ENCODE measurements at places on chromosomes 11 and 22. TPM values are rescaled to one million over a fixed set of nuclear protein-coding genes. Genes with fewer than 3 reads are reported as not detected.

DNA sequence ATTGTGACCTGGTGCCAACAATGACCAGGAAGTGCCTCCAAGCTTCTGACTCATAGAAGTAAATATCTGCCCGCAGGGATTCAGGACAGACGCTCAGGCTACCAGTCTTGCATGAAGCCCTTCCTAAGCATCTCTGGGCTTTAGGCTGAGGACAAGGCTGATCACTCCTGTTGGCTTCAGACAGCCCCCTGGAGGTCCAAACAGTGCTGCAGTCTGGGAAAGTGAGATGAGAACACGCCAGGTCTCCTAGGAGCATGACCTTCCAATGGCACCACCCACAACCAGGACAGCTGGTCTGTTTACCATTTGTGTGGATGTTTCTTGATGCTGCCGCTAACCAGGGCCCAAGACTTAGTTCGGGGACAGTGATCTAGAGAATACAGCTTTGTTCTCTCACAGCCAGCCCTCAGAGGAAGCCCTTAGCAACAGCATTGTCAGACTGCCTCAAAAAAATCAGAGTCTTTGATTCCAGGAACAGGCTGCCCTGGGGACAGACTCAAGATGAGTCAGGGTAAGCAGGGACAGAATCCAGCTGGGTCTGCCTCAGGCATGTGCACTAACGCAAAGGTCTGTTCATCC is 111.2 kb downstream of the ZNF280B start:
- DNase-seq: no peak

DNA sequence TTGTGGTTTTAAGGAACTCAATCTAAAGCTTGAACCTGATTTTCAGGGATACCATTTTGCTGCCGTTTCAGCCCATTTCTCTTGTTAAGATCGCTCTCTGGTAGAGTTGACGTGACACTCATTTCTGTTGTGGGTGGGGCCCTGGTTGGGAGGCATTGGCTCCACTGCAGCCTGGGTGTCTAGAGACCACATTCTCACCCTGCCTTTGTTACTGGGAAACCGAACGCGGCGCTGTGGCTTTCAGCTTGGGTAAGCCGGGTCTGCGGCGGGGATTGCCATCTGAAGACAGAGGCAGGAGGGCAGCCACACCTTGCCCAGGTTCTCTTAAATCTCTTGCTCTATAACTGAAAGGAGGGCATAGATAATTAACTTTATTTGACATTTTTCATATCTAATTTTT is 3.2 kb downstream of the EHF start:
- no peak for DNase-seq

- DNase-seq: no peak
Observed at GRCh38 chr11:19777377-19778102, 64.9 kb downstream of the NAV2 start.

DNA sequence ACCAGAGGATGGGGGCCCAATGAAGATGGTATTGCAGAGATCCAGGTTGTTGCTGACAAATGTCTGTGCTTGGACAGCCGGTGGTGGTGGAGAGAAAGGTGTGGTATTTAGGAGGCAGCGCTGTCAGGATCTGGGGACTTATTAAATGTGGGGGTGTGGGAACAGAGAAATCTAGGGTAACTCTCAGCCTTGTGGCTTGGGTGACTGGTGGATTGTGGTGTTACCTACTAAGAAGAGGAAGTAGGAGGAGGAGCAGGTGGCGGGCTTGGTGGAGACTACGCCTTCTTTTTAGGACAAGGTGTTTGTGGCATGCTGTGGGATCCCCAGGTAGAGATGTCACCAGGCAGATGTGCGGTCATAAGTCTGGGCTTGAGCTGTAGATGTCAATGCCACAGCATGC is 144.0 kb downstream of the GRIK4 start:
- no peak for DNase-seq

GRCh38 chr22:43174941-43175531 is 11.9 kb downstream of the TTLL12 start:
- no peak for DNase-seq

- DNase-seq: no peak
Observed at GRCh38 chr11:120280600-120281051, 40.7 kb downstream of the POU2F3 start.

DNA sequence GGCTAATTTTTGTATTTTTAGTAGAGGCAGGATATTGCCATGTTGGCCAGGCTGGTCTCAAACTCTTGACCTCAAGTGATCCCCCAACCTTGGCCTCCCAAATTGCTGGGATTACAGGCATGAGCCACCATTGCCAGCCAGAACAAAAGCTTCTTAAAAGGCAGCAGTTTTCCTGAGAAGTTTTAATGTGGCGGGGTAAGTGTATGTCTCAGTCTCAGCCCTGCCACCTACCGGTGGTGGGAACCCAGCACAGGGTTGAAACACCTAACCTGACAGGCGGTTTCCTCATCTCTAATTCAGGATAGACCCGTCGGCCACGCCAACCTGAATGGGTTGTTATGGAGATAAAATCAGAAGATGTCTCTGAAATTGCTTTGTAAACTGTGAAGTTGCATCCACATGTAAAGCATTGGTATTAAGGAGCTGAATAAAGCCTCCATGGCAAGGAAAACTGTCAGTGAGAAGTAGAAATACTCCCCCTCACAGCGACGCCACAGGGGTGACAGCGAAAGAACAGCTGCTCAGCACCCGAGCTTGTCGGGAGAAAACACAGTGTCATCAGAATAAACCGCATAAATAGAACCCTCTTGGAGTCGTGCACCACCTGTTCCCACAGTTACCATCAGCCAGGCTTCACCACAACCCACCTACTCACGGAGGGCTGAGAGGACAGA is 165.9 kb upstream of the NCAM1 start:
- no peak for DNase-seq

DNA sequence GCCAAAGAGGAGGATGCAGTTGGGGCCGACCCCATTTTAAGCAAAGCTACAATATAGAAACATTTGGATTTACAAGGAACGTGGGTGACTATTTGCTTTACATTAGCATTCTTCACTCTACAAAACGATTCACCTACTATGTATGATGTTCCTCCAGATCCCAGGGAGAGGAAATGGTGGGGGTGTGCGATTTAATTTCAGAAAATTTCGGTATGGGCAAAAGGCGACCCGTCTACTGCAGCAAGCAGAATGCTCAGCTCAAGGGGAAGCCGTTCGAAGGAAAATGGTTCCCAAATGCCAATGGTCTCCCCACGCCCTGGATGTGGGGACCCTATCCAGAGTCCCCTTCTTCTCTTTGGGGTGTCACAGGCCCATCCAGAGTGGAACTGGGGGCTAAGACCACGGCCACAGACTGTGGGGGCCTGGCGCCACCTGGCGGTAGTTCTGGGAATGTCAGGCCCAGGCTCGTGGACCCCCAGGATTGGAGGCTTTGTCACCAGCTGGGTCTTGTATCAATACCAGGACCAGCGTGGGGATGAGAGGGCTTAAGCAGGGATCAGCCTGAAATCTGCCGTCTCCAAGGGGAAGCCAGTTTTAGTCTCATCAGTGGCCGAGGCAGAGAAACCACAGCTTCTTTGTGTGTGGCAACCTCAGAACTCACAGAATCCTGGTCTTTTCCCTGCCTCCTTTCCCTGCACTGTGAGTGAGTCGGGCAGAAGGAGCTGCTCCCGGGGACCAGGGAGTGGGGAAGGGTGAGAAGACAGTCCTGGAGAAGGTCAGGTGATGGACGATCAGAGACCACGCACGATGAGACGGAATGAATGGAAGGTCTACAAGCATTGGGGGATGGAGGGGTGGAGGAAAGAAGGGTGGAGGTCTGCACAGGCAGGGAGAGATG is 8.4 kb downstream of the LRRC10B start:
- no peak for DNase-seq

DNA sequence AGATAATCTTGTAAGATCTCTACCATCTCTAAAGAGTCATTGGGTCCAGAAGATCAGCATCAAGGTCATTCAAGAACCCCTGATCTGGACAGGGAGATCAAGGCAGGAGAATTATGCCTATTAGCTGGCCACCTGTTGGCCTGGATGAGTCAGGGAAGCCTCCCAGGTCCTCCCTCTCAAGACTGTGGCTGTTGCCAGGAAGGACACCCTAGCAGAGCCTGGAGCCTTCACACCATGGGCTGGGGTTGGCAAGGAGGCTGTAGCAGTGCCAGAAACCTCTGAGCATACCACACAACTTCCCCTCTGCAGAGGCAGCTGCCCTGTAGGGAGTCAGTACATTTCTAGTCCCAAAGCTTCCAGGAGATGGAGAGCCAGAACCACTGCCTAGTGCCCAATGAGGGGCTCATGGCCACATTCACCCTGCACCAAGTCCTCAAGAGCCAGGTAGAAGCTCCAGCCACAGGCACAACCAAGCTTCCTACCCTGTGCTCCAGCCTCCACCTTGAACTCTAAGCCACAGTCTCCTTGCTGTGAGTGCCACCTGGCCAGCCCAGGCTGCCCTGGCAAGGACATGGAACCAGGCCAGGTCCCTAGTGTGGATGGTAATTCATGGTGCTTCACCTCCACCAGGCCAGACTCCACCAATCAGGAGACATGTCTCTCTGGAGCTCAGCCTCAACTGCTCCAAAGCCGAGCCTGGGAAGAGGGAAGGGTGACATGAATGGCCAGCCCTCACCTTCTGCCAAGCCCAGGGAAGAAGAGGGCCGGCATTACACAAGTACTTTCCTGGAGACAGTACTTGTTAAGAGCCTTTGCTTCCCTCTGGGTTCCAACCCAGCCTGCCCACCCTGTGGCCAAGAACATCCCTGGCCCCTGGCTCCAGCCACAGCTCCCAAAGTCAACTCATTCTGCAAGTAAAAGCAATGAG is 124.3 kb downstream of the BUD13 start:
- peak; percentile 11 for DNase-seq

GRCh38 chr22:24968066-24968561 is 15.6 kb downstream of the KIAA1671 start:
- DNase-seq: no peak

DNA sequence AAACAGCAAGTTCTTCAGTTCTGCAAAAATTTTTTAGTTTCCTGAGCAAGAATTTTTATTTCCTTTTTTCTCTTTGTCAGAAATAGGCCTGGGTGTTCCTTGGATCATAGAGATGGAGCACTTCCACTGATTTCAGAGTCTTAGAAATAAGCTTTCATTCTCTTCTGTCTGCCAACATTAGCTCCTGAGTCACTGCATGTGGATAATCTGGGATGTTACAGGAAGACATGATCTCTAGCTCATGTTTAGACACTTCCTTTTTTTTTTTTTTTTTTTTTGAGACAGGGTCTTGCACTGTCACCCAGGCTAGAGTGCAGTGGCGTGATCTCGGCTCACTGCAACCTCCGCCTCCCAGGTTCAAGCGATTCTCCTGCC is 13.2 kb upstream of the TMEM218 start:
- no peak for DNase-seq

GRCh38 chr11:33913991-33914390 is 22.1 kb upstream of the LMO2 start:
- no peak for DNase-seq

DNA sequence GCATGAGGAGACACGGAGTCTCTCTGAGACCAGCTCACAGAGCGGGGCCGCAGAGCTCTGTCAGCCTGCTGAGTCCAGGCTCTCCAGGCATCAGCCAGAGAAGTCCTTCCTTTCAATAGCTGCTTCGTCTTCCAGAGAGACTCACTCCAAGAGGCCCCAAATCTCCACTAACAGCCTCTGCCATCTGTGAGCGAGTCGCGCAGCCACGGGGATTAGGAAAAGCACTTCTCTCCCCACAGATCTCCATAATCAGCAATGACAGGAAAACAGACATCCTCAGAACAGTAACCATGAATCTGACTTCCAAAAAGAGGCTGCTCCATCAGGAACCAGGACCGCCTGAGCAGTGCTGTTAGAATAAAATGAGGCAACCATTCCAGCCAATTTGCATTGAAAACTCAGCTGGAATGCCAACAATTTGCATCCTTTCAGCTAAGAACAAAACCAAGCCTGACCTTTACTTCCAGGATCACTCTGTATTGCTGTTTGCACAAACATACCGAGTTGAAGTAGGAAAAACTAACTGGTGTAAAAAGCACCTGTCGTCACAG is 65.4 kb downstream of the SMCO4 start:
- no peak for DNase-seq

- no peak for DNase-seq
Observed at GRCh38 chr11:2142762-2143202, 3.6 kb upstream of the IGF2 start.

GRCh38 chr11:119626197-119626841 is 102.7 kb downstream of the NECTIN1 start:
- DNase-seq: no peak

DNA sequence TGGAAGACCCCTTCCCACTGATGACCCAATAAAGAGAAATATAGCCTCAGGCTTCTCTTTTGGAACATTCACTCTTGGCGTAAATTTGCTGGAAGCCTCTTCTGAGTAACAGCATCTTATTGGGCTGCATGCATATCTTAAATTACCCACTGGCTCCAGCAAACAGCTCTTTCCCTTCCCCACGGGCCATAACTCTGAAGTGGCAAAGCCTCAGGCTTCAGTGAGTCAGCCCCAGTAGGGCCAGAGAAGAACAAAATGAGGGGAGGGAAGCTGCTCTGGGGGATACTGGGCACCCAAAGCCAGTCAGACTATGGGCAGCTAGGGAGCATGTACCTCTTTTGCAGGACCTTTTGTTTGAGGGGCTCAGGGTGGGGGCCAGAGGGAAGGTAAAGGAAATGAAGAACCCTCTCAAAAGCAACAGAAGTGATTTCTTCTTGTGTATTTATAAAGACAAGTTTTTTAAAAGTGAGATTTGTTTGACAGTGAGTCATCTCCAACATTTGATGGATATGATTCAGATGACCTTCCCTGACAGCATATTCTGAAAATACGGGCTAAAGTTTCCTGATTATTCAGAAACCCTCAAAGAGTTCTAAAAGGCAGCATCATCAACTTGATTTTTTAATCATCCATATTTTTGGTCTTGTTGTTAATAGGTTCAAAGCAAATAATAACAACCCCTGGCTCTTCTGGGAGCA is 203.4 kb downstream of the KIF18A start:
- DNase-seq: no peak

DNA sequence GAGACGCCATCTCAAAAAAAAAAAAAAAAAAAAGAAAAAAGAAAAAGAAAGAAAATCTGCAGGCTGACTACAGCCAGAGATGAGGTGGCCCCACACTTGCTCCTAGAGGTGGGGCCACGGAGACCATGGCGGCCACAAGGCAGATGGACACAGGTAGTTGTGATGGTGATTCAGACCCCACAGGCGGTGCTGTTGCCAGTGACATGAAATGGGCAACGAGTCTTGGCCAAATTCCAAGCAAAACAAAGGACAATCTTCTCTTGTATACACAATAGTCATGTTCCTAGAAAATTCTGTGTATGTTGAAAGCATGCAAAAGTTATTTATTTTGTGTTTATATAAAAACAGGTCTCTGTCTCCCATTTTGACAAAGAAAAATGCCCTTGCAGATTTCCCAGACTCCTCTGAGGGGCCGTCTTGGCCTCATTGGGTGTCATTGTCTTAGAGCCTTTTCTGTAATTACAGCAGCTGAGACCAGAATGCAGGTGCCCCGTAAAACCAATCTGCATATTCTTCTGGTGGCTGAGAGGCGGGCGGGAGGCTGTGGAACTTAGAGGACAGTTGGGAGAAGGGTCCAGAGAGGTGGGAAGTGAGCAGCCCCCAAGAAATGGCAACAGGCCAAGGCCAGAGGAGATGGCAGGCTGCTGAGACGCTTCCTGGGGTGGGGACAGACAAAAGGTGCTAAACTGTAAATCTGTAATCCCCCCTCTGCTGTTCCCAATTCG is 22.5 kb upstream of the DAGLA start:
- no peak for DNase-seq

NPTXR gene
- 11.5 TPM for total RNA-seq

DDI1 gene
- total RNA-seq: not detected

MICALL1 gene
- 22.9 TPM for total RNA-seq

KRTAP5-1 gene
- not detected for total RNA-seq

IFT27 gene
- total RNA-seq: 16.4 TPM

ISX gene
- not detected for total RNA-seq

CRYBB1 gene
- 0.62 TPM for total RNA-seq
